Activated gamma-delta T cell treated with Interleukin-2 at 50 U/mL for 16 hours (primary cell): ENCODE measurements at places on chromosomes 16 and 17.

GRCh38 chr17:19424934-19425868 lies 14.2 kb downstream of the RNF112 start:
- DNase-seq = no peak

DNA sequence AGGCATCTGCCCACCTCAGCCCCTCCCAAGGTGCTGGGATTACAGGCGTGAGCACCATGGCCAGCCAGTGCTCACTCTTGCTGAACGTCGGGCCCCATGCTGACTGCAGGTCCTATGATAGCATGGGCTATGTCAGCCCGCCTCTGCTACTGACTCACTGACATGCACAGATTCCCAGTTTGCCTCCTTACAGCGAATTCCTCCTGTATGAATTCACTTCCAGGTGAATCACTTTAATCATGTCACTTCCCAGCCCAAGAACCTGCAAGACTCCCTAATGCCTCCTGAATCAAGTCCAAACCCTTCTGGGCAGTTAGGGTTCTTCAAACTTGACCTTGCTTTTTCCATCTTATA lies 16.1 kb upstream of the UBTF start:
- no peak for DNase-seq

DNA sequence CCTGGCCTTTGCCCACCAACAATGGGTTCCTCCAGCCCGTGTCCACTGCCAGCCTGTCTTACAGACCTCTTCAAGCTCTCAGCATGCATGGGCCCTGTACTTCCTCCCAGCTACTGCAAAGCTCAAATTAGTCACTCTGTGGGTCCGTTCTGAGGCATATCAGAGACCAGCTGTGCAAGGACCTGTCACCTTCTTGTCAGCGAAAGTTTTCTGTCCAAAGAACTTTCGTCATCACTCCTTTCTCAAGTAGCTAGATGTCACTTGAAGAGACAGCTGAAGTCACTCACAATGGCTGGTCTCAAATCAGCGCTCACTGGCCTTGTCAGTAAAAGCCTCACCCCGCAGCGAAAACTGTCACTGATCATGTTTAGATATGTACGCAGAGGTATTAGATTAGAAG lies 91.4 kb upstream of the DYNLRB2 start:
- DNase-seq = no peak

DNA sequence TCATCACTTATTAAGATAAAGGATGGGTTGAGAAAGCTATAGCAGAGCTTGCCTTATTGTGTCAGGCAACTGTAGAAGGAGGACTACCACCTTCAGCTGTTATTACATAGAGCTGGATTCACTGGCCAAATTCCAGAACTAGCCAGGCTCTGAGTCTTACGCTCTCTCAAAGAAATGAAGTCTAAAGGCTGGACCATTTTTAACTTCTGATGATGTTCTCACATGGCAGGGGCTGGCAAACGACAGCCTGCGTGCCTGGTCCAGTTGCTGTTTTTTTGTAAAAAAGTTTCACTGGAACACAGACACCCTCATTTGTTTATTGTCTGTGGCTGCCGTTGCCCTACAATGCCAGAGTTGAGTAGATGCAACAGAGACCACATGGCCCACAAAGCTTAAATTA lies 21.2 kb downstream of the TRAF4 start:
- DNase-seq = no peak

DNA sequence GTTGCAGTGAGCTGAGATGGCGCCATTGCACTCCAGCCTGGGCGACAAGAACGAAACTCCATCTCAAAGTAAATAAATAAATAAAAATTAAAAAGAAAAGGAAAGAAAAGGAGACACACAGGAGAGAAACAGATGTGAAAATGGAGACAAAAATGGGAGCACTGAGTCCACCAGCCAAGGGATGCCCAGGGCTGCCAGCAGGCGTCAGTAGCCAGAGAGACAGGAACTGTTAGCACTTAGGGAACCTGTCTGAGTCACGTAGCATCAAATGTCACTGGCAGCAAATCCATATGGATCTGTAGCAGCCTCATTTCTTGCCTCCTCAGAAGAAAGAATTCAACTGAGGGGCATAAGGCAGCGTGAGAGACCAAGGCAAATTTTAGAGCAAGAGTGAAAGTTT lies 79.7 kb downstream of the CYLD start:
- no peak for DNase-seq

GRCh38 chr16:85762970-85763369 lies 12.1 kb upstream of the C16orf74 start:
- no peak for DNase-seq

DNA sequence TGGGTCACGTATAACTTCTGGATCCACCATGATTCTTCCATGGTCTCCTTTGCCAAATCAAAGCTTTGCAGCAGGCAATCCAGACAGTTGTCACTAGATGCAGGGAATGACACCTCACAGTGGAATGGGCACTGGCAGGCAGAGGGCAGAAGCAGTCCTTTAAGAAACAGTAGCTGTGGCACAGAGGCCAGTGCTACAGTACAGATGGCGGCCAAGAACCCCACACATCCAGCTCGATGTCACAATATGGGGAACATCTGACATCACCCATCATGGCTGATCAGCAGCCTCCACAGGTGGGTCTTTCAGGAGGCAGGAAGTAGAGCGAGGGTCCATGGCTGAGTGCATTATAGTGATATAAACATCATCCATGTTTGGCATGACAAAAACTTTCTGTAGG lies 18.8 kb upstream of the ERN1 start:
- DNase-seq = no peak

DNA sequence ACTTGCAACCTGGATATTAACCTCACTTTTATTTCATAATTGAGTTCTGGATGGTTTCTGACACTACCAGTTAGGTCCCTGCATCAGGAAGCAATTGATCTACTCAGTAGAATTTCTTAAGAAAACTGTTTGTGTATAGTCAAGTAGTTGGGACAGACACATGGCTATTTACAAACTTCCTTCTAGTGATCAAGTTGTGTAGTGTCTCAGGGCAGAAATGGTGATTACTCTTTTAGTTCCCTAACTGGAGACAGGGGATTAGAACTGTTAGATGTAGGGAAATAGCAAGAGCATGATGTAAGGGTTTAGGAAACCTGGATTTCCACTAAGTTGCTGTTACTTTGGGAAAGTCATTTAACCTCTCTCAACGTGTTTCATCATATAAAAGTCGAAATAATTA lies 30.4 kb downstream of the TMEM100 start:
- DNase-seq = no peak

DNA sequence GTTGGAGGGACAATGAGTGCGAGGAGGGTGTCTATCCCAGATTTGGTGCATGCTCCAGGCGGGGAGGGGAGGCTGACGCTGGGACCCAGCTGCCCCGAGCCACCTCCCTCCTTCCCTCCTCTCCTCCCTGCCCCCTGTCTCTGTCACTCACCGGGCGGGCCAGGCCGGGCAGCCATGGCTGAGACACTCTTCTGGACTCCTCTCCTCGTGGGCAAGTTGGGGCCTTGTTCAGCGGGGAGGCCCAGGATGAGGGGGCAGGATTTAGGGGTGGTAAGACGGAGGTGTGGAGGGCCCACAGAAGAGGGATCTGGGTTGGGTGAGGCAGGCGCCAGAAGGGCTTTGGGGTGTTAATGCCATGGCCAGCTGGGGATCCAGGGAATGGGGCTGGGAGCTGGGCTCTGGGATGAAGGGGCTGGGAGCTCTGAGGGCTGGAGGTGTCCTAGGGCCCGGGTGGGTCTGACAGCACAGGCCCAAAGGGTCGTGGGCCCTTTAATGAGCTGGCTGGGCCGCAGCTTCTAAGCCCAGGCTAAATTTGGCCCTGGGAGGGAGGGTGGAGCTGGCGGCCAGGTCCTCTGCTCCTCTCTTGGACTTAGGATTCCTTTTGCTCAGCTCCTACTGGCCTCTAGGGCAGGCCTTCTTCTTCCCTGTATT lies at the start of gene SGCA:
Gene SGCA (plus strand): TSS at position 139 of the 651 bp plus-strand sequence. CDS start 36 bp downstream, at position 175.
- DNase-seq = no peak
